ENCODE measurements at places on chromosomes 3 and 15.

DNA sequence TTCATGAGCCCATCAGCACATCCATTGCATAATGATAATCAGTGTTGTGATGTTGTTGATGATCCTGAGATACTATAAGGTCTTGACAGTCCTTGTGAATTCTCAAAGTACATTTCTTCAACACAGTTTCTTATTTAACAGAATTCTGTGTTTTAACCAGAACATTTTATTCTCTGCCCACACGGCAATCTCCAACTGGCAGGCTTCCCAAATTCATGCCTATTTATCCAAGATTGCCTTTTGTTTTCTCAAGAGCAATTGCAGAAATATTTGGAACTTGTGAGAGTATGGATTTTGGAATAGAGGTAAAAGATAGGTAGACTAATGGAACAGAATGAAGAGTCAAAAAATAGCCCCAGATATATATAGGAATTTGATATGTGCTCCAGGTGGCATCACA is 116.0 kb downstream of the UACA start:
- no peak for DNase-seq

GRCh38 chr15:65638681-65639089 is 16.9 kb downstream of the SLC24A1 start:
- peak; percentile 22 for DNase-seq

DNA sequence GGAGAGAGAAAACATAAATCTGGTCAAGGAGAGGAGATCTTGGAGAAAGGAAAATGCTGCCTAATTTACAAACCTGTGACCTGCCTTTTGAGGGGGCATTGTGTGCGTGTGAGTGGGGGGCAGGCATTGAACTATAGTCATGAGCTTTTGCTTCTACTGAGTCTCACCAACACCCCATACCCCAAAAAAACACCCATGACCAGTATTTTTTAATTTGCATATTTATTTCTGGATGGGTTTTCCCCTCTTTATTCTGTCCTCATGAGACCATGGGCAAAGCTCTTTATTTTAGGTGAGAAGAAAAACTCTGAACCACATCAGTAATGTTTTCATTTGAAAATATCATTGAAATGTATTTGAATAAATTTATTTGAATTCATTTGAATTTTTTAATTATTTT is 20.6 kb downstream of the CD80 start:
- DNase-seq = no peak

DNA sequence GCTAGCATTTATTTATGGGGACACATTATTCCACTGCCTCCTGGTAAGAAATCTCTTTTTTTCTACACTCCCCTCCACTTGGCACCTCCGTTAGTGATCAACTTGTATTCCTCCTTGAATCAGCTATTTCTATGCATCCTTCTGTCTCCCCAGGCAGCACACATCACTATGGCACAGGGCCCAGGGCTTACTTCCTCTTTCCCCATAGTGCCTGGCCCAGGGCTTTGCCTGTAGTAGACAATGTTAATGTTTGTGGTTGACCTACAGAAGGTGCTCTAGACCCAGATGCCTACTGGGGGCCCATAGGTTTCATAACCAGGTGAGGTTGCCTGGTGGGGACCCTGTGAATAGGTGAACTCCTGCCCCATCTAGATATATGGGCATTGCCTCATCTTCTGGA is 44.9 kb downstream of the EPHB1 start:
- DNase-seq = no peak

- DNase-seq = no peak
Measured at GRCh38 chr15:99720533-99720932, 12.7 kb downstream of the LYSMD4 start.

DNA sequence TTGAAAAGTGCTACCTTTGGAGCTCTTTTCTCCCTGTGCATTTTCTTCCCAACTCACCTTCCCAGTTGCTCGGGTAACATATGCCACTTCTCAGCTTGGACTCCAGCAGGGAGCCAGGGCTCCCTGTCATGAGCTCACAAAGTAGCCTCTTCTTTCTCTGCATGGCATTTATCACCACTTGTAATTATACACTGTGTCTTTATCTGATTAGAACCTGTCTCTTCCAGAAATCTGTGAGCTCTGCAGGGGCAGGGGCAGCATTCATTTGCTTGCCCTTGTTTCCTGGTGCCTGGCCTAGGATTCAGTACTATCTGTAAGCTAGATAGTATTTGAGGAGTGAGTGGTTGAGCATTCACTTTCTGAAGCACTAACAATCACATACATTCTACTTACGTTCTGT is 100.9 kb downstream of the CLSTN2 start:
- DNase-seq = no peak

DNA sequence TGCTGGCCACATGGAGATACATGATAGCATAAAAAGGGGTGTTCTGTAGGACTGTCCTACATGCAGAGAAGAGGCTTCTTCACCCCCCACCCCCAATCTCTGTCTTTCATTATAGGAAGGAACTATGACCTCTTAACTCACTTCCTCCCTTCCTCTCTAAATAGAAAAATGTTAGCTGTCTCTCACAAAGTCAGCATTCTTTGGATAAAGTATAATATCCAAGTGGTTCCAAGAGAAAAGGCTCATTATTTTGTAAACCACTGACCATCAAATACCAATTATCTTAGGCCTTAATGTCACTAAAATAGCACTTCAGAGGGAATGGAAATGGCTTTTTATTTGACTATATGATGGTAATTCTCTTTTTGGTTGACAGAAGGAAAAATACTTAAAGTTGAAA is 95.3 kb upstream of the SLC2A2 start:
- no peak for DNase-seq

GRCh38 chr3:122907471-122907870 is 112.6 kb downstream of the SLC49A4 start:
- DNase-seq = no peak

GRCh38 chr15:43225201-43225949 is 4.6 kb upstream of the EPB42 start:
- DNase-seq = no peak

GRCh38 chr3:13394363-13394762 is 25.8 kb downstream of the NUP210 start:
- DNase-seq = no peak

- no peak for DNase-seq
Measured at GRCh38 chr3:105812194-105812586, 56.6 kb downstream of the CBLB start.

GRCh38 chr15:39154227-39154638 is 426.6 kb upstream of the THBS1 start:
- no peak for DNase-seq

GRCh38 chr15:39511916-39512260 is 69.0 kb upstream of the THBS1 start:
- no peak for DNase-seq

DNA sequence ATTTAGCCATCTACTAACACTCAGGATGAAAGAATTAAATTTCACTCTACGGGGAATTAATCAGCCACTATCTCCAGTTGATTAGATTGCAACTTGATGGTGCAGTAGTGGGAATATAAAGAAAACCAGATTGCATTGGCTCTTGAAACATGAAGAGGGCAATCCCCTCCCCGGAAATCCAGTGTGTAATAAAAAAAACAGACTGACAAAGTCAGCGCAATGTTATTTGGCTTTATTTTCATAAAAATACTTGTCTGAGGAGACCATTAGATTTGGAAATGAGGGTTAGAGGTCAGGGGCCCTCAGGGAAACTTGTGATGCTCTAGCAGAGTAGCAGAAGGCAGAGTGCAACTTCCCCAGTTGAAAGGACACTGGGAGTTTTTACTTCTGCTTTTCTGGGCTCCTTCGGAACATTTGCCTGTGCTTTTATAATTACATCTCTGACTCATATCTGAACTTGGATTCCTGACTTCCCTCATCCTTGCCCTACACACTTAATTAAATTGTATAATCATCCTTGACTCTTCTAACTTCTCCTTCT is 326.8 kb downstream of the TUSC7 start:
- DNase-seq = no peak

- no peak for DNase-seq
Measured at GRCh38 chr3:38690185-38690584, 40.7 kb upstream of the SCN5A start.

DNA sequence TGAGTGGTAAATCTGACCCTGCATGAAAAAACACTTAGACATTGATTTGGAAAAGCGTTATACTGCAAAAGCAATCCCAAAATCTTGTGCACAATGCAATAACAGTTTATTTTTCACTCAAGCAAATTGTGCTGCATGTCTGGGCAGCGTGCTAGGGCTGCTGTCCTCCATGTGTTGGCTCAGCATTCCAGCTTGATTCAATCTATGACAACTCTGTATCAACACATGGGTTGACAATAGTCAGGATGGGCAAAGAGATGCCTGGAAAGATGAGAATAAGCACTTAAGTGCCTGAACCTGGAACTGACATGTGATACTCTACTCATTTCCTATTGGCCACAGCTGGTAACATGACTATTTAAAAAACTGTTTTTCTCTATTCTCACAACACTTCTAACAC is 51.8 kb downstream of the DUT start:
- no peak for DNase-seq

- no peak for DNase-seq
Measured at GRCh38 chr3:127389420-127389819, 101.6 kb upstream of the PRR20G start.

DNA sequence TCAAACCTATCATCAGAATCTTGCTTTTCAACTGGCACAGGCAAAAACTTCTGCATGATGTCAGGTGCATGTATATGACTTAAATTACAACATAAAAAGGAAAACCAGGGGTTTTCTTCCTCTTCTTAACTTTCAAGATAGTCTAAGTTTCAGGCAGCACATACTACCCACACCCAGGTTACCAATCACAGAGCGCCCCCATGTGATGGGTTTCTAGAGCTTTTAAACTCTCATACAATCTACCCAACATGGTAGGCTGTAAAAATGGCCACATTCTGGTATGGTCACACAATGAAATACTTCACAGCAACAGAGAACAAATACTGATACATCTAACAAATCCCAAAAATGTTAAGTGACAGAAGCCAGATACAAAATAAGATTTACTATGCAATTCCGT is 7.4 kb downstream of the MESD start:
- DNase-seq = no peak

- no peak for DNase-seq
Measured at GRCh38 chr3:84008623-84009022, 950.2 kb upstream of the CADM2 start.

DNA sequence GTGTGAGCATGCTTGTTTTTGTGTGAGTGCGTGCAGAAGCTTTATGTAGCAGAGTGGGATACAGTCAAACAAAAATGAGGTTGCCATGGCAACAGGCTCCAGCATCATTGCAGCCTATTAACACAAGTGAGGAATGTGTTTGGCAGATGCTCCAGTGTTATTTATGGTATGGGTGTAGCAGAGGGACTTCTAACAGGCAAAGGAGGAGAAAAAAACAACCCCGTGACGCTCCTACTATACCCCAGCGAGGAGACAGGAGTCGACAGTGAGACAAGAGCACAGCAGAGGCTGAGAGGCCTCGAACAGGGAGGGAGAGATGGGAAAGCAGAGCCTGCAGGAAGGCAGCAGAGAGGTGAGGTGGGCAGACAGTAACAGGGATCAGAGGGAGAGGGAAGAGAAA is 4.9 kb downstream of the ADCY5 start:
- DNase-seq = no peak

DNA sequence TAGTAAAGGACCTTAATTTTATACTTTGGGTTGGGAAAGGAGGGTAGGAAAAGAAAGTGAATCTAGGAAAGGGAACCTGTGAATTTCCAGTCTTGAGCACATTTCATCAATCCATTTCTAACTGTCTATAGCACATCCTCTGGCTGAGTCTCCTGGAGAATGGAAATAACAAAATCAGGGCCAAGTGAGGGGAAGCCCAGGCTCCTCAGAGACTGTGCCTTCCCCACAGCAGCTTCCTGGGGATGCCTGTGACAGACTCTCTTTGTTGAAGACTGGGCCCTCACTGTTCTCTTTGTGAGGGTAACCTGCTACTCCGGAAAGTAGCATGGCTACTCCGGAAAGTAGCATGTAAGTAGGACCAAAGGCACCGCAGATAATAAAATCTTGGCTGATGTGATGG is 22.6 kb upstream of the CSPG5 start:
- no peak for DNase-seq

- DNase-seq = no peak
Measured at GRCh38 chr15:59177317-59177660, 29.4 kb upstream of the LDHAL6B start.

GRCh38 chr15:41997845-41998244 is 23.0 kb downstream of the PLA2G4E start:
- DNase-seq = no peak

GRCh38 chr15:67127965-67128364 is 62.6 kb downstream of the SMAD3 start:
- DNase-seq = no peak

GRCh38 chr15:99114511-99115299 is 9.8 kb downstream of the SYNM start:
- no peak for DNase-seq

DNA sequence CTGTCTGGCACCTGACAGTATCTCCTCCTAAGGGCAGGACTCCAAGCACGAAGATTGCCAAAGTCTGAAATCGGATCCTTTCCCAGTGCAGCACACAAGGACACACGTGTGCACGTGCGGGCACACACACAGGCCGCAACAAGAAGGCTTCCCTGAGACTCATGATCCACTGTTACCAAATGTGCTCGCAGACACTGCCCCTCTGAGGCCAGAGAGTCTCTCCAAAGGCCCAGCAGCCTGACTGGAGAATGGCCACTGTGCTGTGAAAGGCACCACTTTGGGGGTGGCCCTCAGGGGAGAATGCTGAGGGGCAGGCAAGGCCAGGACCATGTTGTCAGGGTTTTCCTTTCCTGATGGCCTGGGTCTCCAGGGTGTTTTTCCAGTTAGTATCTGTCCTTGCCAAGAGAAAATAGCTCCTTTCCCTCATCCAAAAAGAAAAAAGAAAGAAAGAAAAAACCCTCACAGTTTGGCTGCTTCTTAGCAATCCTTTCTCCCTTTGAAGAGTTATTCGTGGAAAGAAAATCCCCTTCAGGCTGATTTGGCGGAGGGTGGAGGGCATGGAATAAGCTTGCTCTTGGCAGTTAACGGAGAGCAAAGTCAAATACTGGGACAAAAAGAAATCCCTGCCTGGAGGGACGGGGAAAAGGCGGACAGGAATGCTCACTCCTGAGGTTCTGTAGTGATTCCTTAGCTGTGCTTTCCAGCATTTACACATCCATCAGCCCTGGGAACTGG is 112.2 kb upstream of the ETV5 start:
- DNase-seq = no peak

DNA sequence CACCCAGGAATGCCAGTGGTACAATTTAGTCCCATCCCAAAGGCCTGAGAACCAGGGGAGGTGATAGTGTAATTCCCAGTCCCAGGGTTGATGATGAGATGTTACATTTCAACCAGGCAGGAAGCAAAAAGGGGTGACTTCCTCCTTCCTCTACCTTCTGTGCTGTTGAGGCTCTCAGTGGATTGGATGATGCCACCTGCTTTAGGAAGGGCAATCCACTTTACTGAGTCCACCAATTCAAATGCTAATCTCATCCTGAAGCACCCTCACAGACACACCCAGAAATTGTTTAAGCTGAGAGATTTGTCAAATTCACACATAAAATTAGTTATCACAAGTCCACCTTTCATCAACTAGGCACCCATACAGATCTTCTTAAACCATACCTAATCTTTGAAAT is 418.5 kb upstream of the GOLIM4 start:
- DNase-seq = no peak

- DNase-seq = no peak
Measured at GRCh38 chr3:72341920-72342319, 506.3 kb downstream of the SHQ1 start.

Measured in NCI-H187 treated with DMSO at 0.1 percent for 48 hours (cell line).